ENCODE measurements at places on chromosomes 12 and 14.
A peak's percentile ranks its signal among the peaks of the same experiment; 100 is the strongest.

DNA sequence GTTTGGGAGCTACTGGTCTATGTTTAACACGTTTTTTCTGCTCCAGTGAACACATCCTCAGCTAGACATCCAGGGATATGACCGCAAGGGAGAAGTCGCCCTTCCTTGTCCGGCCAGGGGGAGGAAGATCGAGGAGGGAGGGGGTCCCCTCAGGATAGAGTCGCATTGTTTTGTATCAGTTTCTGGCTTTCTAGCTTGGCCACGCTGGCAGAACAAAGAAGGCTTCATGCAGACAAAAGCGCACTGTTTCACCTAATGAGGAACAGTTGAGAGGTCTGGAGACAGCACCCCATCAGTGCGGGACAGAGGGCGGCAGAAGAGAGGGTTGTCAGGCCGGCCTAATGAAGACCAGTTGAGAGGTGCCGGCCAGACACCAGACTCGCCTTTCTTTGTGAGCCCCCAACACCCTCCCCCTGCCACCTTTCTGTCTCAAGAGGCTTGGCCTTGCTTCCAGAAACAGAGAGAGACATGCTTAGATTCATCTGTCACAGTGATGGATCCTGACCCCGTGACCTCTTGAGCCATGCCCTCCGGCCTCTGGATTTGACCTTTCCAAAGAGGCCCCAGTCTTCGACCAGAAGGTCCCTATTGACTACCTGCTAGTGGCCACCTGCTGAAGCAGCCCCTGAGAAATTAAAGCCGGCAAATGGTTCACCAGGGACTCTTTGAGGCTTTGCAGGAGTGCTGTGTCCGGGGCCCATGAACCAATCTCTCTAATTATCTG, 254.7 kb upstream of the TBX3 start:
- no peak for DNase-seq

DNA sequence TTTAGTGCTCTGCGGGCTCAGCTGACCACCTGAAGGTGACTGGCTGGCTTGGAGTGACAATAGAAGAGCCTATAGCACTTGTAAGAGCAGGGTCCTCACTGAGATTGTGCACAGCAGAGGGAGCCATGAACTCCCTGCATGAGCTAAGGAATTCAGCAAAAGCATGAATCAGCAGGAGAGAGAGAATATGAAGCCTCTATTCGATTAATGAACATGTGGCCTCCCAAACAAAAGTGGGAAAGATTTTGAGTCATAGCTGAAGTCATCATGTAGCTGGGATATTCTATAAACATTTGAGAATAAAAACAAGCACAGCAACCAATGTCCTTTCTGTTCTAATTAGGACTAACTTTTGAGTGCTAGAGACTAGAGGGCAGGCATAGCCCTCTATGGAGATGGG, 626.6 kb downstream of the DIO2 start:
- DNase-seq, result peak; percentile 97

- no peak for DNase-seq
Observed at GRCh38 chr12:39402922-39403321, 40.0 kb downstream of the KIF21A start.

DNA sequence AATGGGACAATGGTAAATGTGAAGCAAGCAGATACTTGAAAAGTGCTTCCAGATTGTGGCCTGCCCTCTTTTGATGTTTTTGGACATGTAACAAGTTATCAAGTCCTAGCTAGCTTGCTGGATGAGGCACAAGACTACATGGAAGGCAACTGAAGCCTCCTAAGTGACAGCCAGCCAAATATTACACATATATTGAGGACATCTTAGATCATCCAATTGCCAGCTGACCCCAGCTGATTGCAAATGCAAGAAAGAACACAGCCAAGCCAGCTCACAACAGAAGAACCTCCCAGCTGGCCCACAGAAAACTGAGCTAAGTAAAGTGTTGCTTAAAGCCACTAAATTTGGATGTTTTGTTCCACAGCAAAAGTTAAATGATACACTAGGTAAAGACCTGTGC, 156.9 kb downstream of the SRGAP1 start:
- DNase-seq, result no peak

DNA sequence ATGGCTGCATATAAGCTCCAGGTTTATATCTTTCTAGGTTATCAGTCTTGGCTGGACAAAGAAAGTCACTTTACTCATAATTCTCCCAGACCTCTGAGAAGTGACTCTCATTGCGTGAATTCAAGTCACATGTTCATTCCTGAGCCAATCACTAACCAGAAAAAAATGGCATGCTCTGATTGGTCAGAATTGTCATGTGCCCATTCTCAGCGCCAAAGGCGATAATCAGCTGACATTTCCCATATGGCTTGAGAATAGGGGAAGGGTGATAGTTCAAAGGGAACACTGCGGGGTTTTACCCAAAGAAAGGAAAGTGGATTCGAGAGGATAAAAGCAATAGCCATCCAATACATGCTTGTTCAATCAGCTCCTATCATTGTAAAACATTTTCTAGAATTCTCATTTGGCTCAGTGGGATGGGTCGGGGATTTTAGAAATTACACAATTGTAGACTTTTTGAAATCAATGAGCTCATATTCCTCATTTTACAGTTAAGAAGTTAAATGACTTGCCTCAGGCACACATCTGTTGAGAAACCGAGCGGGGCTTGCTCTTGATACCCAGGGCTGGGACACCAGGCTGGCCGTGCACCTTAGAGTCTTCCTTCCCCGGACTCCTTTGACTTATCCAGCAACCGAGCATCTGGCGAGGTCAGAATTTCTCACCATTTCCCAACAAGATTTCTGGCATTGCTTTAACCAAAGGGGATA, 454.0 kb upstream of the TBX3 start:
- no peak for DNase-seq

GRCh38 chr12:109758426-109759420, 45.1 kb downstream of the FAM222A start:
- DNase-seq, result no peak

DNA sequence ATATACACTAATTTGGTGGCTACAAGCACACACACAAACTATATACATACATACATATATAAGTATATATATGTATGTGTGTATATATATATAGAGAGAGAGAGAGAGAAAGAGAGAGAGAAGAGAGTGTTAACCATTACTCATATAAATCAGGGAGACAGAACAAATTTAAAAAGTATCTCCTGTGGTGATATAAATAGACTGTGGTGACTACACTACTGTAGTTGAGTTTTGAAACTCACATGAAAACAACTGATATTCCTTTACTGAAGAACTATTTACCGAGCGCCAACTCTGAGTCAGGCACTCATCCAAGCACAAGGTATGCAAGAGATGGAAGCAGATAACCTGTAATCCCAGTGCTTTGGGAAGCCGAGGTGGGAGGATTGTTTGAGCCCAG, 67.3 kb upstream of the ANO6 start:
- no peak for DNase-seq

GRCh38 chr12:69243099-69244084, 4.0 kb downstream of the CPSF6 start:
- DNase-seq, result no peak

DNA sequence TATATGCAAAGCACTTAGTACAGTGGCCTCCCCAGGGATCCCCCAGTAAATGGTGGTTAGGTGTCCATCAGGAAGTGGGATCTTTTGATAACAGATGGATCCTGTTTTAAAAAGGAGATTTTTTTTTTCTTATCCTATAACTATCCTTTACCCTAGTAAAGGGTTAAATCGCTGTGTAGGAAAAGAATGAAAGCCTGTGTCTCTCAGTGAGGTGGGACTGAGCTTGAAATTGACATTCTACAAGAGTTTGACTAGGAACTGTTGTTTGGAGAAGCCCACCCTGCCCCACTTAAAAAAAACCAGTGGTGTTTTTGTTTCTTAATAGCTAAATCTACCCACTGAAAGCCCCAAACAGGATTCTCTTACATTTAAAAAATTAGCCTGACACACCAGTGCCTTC, 112.2 kb upstream of the EGLN3 start:
- no peak for DNase-seq

DNA sequence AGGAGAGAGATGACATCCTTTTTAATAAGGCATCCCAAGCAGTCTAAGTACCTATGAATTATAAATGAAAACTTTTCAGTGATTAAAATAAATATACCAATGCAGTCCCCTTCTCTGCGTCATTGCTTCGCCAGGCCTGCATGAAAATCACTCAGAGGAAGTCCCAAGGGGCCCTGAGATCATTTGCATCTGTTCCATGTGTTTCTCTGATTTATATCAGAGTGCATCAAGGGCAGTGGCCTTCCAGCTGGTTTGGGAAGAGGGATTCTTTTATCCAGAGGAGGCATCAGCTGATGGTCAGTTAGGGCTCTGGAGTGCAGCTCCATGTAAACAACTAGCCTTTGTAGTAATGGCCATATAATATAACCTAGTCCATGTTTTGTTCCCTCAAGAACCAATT, 210.1 kb downstream of the RGS6 start:
- no peak for DNase-seq

- no peak for DNase-seq
Observed at GRCh38 chr12:42684802-42685071, 95.2 kb upstream of the PRICKLE1 start.

GRCh38 chr12:59593761-59594160, 2.1 kb upstream of the SLC16A7 start:
- peak; percentile 21 for DNase-seq

GRCh38 chr12:20006871-20007730, 361.2 kb upstream of the PDE3A start:
- DNase-seq, result peak; percentile 92

GRCh38 chr12:210277-211141, 3.4 kb downstream of the SLC6A12 start:
- DNase-seq, result no peak

DNA sequence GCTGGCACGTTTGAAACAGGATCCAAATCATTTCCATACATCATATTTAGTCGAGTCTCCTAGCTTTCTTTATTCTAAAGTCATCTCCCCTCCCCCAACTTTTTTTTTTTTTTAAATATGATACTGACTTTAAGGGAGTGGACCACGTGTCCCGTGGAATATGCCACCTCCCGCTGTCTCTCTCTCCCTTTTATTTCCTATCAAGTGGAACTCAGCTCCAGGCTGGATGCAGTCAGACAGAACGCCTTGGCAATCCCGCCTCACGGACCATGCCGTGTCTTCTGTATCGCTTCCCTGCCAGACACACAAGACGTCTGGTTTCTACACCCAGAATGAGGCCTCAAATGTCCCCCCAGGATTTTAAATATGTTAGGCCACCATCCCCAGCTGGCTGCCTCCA, 21.2 kb downstream of the BCL7A start:
- no peak for DNase-seq

GRCh38 chr12:10021342-10021741, 9.1 kb upstream of the CLEC9A start:
- no peak for DNase-seq

DNA sequence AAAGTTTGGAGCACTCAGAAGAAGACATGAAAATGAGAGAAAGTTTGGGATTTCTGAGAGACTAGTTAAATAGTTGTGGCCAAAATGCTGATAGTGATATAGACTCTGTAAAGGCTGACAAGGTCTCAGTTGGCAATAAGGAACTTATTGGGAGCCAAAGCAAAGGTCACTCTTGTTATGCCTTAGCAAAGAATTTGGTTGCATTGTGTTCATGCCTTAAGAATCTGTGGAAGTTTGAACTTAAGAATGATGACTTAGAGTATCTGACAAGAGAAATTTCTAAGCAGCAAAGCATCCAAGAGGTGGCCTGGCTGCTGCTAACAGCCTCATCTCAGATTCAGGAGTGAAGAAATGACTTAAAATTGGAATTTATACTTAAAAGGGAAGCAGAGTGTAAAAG, 113.8 kb downstream of the PIK3C2G start:
- DNase-seq, result peak; percentile 7

- peak; percentile 32 for DNase-seq
Observed at GRCh38 chr12:93868771-93869170, 191.6 kb downstream of the CRADD start.

DNA sequence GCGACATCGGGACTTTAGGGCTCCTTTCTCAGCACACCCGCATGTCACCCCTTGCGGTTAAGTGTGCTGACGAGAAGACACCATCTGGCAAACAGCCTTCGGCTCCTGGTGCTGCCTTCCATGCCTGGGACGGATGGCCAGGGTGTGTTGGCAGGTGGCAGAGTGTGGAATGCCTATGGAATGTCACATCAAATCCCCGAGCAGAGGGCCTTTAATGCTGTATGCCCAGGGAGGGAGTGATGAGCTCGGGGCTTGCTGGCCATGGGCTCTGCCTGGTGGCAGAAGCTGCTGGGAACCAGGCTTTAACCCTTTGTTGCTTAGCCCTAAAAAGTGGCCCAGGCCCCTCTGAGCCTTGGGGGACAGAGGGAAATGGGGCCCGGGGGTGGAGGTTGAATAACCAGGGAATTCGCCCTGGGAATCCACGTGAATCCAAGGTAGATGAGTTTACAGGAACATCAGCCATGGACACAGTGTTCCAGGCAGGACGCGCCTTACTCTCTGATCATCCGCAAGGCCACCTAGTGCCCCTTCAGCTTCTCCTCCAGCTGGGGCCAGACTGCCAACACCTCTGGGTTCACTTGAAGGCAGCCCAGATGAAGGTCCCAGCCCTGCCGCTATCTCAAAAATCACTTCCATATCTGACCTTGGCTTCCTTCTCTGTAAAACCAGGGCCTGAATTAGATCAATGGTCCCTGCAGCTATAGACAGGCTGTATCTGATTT, 17.4 kb downstream of the FAM181A start:
- no peak for DNase-seq

- no peak for DNase-seq
Observed at GRCh38 chr12:121568518-121568917, 12.3 kb downstream of the KDM2B start.

- peak; percentile 43 for DNase-seq
Observed at GRCh38 chr12:121942145-121942718, 23.8 kb downstream of the CFAP251 start.

DNA sequence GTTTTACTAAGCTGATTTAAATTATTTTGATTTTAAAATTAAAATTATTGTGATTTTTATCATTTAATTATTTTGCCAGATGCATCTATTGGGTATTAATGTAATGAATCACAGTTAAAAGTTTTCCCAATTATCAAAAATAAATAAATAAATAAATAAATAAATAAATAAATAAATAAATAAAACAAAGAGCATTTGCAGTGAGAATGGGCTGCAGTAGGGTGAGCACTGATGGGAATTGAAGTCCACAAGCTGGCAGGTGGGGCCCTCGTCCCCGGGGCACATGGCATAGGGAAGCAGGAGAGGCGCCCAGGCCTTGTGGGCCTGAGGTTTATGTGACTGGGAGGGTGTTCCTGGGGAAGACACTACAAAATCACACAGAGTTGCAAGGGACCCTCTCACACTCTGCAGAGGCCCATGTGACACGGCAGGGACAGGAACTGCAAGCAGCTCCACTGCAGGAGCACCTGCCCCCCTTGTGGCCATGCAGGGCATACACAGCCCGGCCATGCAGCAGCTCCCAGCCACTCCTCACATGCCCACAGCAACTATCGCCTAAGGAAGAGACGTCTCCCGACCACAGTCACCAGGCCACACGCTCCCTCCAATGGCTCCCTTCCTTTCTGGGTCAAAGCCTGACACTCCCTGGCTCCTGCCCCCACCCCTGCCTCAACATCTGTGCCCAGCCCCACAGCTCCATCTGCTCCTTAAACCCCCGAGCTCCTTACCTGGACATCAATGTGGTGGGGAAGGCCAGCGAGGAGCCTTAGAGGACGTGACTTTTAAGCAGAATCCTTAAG, 256.3 kb upstream of the SFSWAP start:
- DNase-seq, result peak; percentile 9
